Upper lobe of right lung (tissue), 1 donor: ENCODE measurements at places on chromosomes 4 and X. TPM values are rescaled to one million over a fixed set of nuclear protein-coding genes. Genes with fewer than 3 reads are reported as not detected.

DNA sequence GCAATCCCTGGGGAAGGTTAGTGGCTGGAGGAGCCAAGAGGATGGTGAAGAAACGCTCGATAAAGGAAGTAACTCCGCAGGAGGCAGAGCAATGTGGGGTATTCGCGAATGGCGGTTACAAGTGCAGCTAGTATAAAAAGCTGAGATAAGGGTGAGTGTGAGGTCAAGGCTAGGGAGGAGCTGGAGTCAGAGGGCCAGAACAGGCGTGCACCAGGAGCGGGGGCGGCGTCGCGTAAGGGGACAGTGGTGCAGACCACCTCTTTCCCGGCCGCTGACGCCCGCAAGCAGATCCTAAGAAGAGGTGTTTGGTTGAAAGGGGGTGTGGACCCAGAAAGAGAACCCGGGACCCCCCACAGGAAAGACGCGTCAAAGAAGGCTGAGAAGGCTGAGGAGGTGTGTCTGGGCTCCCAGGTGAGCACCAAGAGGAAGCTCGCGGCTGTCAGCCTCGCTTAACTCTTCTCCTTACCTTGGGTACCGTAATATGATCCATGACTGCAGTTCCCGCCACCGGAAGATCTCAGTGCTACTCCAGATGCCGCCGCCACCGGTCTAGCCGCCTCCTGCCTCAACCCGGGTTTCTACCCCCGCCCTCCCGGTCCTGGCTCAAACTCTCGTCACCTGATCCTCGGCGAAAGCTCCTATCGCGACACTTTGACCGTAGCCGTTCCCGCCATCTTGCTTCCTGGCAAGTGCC is at the start of gene MTMR8:
MTMR8 (minus strand) TSS at position 579 of the 694 bp plus-strand sequence; CDS start at position 490, 89 bp downstream.
- no peak within 1 kb of the TSS for H3K27ac ChIP-seq
- DNase-seq = peak; percentile 84
- no peaks in the 10 kb centered on the region for H3K27me3 ChIP-seq
- no peaks in the 10 kb centered on the region for H3K4me1 ChIP-seq
- no peaks in the 10 kb centered on the region for H3K36me3 ChIP-seq

DNA sequence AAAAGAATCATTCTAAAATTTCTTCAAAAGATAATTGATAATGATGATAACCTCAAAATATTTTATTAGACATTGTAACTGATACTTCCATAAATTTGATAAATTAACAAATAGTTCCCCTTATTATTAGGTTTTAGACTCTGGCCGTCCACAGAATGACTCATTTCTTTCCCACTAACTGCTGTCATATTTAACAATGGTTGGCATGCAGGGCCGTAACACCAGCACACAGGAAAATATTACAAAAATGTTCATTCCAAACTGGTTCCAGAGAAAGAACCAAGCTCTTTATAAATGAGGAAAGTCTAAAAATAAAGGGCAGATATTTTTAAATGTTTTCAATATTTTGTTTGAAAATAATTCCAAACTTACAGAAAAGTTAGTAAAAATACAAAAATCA is 28.2 kb downstream of the WDFY3 start:
- no peaks in the 10 kb centered on the region for H3K36me3 ChIP-seq
- H3K27me3 ChIP-seq = no peaks in the 10 kb centered on the region
- DNase-seq = no peak
- no peak overlapping the region for H3K27ac ChIP-seq
- no peak overlapping the region for H3K4me3 ChIP-seq
- H3K4me1 ChIP-seq = peaks cover 19% of the 10 kb centered on the region

- H3K27ac ChIP-seq = no peak overlapping the region
- no peak for DNase-seq
These were observed 77.4 kb downstream of the PSAPL1 start for GRCh38 chr4:7357323-7357722.

DNA sequence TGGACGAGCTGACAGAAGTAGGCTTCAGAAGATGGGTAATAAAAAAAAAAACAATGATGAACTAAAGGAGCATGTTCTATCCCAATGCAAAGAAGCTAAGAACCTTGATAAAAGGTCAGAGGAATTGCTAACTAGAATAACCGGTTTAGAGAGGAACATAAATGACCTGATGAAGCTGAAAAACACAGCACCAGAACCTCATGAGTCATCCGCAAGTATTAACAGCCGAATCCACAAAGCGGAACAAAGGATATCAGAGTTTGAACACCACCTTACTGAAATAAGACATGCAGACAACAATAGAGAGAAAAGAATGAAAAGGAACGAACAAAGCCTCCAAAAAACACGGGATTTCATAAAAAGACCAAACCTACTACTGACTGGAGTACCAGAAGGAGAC is 10.5 kb downstream of the NELFA start:
- no peak overlapping the region for H3K4me3 ChIP-seq
- no peak overlapping the region for H3K27ac ChIP-seq
- no peak for DNase-seq
- peaks cover 3% of the 10 kb centered on the region for H3K36me3 ChIP-seq
- H3K27me3 ChIP-seq = no peaks in the 10 kb centered on the region

- no peak overlapping the region for H3K4me3 ChIP-seq
- no peaks in the 10 kb centered on the region for H3K4me1 ChIP-seq
- DNase-seq = no peak
- H3K27me3 ChIP-seq = no peaks in the 10 kb centered on the region
These were observed 69.2 kb downstream of the STK32B start for GRCh38 chr4:5120468-5120867.

DNA sequence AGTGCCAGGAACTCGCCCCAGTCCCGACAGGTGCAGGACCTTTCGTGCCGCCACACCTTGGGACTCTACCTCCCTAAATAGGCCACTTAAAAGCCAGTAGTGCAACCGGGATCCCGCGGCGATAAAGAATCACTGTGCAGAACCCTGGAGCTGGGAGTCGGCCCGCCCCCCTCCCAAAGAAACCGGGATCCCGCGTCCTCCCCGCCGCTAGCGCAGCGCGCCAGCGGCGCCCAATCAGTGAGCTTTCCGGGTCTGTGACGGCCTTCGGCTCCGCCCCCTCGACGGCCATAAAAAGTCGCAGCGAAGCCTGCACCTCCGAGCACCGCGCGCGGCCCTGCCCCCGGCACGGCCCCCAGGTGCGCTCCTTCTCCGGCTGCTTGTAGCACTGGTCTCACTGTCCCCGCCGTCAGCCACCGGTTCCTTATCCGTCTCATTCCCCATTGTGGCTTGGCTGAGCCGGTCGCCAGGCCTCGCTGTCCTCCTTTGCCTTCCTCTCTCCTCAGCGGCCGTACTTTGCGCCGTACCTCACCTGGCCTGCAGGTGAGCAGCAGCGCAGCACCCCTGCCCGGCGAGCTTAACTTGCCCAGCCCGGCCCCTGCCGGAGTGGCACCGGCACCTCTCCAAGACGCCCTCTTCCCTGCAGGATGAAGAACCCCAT is at the start of gene LRAT:
LRAT (plus strand) TSS at position 318 of the 658 bp plus-strand sequence; CDS start at position 645, 327 bp downstream.
- no peaks in the 10 kb centered on the region for H3K36me3 ChIP-seq
- H3K4me1 ChIP-seq = peaks cover 26% of the 10 kb centered on the region
- peaks cover 61% of the 10 kb centered on the region for H3K27me3 ChIP-seq
- H3K4me3 ChIP-seq = peak within 1 kb of the TSS; percentile 48
- H3K27ac ChIP-seq = no peak within 1 kb of the TSS

- H3K36me3 ChIP-seq = no peaks in the 10 kb centered on the region
- H3K4me3 ChIP-seq = no peak overlapping the region
- H3K27ac ChIP-seq = no peak overlapping the region
- H3K4me1 ChIP-seq = no peaks in the 10 kb centered on the region
- no peak for DNase-seq
These were observed 36.0 kb downstream of the INTU start for GRCh38 chr4:127668770-127669169.

- H3K36me3 ChIP-seq = peaks cover 18% of the 10 kb centered on the region
- peak overlapping the region; percentile 65 for H3K4me3 ChIP-seq
- DNase-seq = no peak
- H3K4me1 ChIP-seq = peaks cover 10% of the 10 kb centered on the region
These were observed 891 bp downstream of the TLR2 start for GRCh38 chr4:153684971-153685371.

DNA sequence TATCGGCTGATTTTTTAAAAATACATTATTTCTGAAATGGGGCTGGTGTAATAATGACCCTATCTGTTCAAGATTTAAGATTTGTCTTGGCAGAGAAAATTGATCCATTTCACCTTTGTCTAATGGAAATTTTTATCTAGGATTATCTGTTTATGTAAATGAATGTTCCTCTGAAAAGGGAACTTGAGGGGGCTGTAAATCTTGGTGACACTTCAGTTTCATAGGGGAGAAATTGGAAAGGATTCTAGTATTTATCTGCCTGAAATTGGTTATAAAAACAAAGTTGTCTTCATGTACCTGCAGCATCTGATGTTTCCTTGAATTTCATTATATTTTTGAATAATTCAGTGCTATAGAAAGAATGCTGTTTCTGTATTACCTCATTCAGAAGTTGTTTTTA is 48.4 kb upstream of the PAQR3 start:
- no peak overlapping the region for H3K4me3 ChIP-seq
- no peaks in the 10 kb centered on the region for H3K4me1 ChIP-seq
- H3K27me3 ChIP-seq = no peaks in the 10 kb centered on the region
- DNase-seq = no peak
- H3K27ac ChIP-seq = no peak overlapping the region

DNA sequence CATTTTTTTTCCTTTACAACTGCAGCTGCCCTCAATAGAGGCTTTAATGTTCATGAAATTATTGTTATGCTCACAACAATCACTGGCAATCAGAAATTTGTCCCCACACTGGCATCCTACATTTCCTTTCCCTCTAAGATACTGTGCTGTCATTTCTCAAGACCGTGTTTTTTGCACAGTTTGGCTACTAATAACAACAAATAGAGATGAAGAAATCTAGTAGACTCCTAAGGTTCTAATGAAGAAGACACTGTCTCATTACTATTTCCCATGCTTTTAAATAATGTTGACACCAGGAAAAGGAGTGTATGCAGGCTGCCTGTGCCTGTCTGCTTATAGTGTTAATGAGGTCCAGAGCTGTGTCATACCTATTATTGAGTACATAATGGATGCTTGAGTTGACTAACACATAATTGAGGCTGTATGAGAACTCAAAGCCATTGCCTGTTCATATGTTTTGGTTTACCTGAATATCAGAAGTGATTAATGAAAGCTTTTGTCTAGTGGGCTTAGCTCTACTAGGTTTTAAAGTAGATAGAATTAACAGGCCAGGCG is 1.5 kb upstream of the EIF4E start:
- peaks cover 4% of the 10 kb centered on the region for H3K36me3 ChIP-seq
- H3K4me1 ChIP-seq = peaks cover 19% of the 10 kb centered on the region
- no peak for DNase-seq
- peak overlapping the region; percentile 99 for H3K4me3 ChIP-seq
- H3K27ac ChIP-seq = peak overlapping the region; percentile 88

DNA sequence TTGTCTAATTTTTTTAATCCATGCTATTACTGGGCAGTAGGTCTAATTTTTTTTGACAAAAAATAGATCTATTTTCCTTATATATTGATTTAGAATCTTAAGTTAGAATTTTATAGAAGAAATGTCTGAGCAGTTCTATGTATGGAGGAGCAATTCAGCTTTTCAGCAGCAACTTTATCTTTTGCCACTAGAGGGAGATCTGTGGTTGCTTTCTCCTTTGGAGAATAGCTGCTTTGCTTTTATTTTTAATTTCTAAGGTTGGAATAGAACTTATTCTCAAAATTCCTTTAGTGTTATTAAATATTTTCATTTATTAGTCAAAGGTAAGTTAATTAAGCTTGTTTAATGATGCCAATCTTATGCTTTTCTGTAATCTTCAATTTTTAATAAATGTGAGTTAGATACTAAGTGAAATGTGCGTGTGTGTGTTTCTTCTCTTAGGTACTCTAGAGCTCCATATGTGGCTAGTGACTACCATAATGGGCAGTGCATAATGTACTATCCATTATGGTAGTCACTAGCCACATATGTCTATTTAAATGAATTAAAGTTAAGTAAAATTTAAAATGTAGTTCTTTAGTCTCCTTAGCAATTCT is 29.3 kb downstream of the FAM199X start:
- H3K27ac ChIP-seq = no peak overlapping the region
- no peaks in the 10 kb centered on the region for H3K27me3 ChIP-seq
- H3K4me3 ChIP-seq = no peak overlapping the region
- H3K36me3 ChIP-seq = peaks cover 10% of the 10 kb centered on the region
- DNase-seq = no peak

DNA sequence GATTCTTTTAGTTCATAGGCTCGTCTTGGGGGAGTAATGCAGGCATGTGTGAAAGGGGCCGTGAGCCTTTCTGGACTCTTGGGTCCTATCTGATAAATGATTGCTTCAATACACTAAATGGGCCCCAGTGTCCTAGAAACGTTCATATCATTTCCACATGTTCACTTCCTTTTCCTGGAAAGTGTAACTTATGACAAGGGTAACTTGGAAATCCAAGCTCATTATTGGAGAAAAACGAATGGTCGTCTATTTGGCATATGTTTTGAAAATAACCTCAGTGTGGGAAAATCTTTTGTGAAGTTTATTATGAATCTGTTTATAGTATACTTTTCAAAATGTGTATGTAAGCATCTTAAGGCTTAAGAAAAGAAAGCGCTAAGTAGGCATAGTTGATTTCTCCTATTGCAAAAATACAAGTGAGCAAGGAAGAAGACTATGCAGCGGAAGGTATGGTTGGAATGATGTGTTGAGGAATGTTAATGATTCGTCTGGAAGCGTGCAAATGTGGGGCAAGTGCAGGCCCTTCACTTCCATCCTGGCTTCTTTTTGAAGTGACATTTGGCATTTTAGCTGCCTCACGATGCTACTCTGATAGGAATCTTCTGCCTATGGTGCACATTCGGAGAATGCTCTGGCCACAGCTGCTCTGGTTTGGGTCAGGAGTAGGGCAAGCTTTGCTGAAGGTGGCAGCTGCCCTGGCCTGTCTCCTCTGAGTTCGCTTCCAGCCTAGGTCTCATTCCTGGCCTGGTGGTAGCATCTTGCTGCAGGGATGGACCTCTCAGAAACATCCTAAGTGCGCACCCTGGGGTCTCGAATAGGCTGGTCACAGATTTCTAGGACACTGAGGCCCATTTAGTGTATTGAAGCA is 49.5 kb upstream of the STOX2 start:
- no peak for DNase-seq
- no peaks in the 10 kb centered on the region for H3K36me3 ChIP-seq
- no peaks in the 10 kb centered on the region for H3K27me3 ChIP-seq
- no peak overlapping the region for H3K4me3 ChIP-seq
- H3K4me1 ChIP-seq = no peaks in the 10 kb centered on the region

DNA sequence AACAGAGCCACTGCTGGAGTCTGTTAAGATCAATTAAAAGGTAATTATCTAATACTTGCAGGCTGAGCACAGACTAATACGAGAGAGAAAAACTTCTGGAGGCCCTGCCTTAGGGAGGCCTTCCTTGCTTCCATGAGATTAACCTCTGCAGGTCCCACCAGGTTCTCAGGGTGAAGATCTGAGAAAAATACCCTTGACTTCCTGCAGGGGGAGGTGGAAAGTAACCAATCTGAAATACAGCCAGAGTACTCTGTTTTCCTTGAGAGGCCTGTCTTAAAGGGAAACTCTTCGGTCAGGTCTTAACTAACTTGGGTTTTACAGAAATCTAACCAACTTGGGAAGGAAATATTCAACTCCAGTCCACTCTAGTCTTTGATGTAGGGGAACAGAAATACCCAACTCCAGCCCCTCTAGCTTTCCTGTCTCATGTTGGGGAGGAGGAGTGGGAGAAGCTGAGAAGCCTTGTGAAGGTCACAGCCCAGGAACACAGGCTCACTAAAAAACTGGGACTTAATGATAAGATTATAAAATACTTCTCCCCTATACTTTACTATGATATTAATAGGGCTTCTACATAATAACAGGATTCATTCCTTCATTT is 77.1 kb downstream of the TBCK start:
- H3K27ac ChIP-seq = no peak overlapping the region
- peaks cover 29% of the 10 kb centered on the region for H3K36me3 ChIP-seq
- DNase-seq = no peak
- no peaks in the 10 kb centered on the region for H3K27me3 ChIP-seq

The RAB9B gene
- 0.55 TPM for total RNA-seq

The PAGE1 gene
- not detected for total RNA-seq

The PASD1 gene
- total RNA-seq = not detected

The L1CAM gene
- 1.2 TPM for total RNA-seq

The RAI2 gene
- total RNA-seq = 32.1 TPM

The SHROOM3 gene
- total RNA-seq = 73.3 TPM
